ENCODE measurements at places on chromosomes 5 and 9.

DNA sequence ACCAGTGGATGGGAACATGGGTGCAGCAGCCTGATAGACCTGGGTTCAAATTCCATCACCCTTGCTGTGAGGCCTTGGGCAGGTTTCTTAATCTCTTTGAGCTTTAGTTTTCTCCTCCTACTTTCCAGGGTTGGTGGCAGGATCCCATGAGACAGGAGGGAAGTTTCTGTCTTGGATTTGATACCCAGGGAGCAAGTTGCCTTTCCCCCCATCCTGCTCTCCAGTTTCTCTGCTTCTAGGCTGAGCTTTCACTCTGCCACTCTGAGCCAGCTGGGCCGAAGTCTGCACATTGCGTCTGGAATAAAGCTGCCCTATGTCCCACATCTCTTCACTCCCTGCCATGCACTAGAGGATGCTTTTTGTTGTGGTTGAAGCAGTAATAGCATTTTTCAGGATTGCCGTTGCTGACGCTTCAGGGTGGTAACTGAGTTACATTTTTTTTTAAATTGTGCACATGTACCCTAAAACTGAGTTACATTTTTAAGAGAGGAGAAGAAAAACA, 40.5 kb upstream of the ANGPTL2 start:
- DNase-seq = no peak

DNA sequence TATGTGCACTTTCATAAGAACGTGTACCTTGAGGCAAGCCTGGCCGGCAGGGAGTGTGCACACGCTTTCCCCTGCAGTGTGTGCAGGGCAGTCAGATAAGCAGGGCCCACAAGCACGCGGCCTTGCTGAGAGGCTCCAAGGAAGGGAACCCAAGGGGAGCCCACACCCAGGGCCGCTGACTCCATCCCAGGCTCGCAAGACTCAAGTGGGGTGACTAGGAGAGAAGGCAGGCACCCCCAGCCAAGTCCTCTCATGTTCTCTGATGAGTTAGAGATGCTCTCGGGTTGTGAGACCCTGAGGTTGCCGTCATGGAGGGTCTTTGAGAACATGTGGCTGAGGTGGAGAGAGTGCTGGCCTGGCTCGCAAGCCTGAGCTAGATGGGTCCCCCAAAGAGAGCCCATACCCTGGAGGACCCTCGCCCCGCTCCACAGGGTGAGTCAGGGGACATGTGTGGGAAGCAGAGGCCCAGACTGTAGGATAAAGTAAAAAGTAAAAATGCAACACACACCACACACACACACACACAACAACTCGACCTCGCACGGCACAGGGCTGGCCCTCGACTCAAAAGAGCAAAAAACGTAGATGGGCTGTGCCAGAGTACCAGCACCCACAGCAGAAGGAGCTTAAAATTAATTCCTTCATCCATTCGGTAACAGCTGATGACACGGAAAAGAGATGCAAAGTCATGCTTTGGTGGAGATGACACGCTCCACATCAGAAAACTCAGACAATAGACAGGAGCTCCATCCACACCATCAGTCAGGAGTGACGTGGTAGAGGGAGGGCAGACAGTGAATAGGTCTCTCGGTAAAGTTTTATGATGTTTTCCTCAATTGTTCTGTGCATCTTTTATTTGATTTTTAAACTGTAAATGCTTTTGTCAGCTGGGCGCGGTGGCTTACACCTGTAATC, 54.8 kb upstream of the NKD2 start:
- no peak for DNase-seq

DNA sequence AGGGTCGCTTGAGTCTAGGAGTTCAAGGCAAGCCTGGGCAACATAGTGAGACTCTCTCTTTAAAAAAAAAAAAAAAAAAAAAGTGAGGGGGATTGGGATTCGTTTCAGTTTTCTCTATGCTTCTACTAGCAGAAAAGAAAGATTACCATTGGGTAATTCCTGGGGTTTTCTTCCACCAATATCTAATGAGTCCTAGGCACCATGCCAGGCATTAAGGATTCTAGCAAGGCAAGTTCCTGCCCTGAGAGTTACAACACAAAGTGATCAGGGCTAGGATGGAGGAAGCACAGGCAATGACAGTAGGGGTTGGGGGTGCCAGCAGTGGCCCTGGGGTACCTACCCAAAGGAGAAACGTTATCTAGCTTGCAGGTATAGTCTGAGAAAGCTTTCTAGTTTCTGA, 90.8 kb downstream of the PCDH1 start:
- DNase-seq = no peak

- no peak for DNase-seq
These were observed 248.1 kb upstream of the NREP start for GRCh38 chr5:112004867-112005622.

DNA sequence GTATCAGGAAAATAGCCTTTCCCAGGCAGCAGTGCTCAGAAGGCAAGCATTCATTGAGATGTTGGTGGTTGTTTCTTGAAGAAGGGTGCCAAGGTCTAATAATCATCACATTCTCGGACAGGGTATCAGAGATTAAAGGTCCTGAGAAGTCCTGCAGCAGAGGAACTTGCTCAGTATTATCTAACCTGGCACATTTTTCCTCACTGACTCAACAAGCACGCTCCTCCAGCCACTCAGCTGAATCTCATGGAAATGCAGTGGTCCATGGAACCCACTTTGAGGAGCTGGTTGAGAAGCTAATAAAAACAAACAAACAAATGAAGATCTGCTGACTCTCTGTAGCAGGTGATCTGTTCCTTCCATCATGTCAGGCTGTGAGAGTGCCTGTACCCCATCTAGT, 35.3 kb upstream of the ICE1 start:
- DNase-seq = no peak

GRCh38 chr9:4741365-4742089, 525 bp upstream of the AK3 start:
- no peak for DNase-seq

DNA sequence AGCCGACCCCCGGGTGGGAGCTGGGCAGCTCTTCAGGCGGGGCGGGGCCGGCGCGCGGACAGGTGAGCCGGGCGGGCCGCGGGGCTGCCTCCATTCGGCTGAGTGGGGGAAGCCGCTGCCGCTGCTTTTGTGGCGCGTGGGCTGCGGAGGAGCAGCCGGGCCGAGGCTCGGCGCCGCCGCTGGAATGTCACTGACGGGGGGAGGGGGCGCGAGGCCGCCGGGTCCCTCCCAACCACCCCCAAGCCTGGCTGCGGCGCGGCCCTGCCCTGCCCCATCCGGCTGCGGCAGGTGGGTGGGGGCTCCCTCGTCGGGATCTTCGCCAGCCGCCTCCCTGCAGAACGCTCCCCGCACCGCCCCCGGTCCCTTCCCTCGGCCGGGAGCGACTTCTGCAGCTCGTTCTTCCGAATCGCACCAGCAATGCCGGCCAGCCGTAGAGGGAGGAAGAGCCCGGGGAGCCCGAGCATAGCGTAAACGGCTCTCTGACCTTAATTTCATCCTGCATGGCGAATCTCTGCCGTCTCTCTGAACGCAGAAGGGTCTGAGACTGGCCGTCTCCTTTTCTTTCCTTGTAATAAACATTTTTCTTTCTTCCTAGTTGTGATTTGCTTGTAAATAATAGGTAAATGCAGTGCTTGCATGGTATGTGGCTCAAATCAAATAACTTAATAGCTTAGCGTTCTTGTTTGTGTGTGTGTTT, 505 bp downstream of the SPTAN1 start:
- DNase-seq = peak; percentile 39

GRCh38 chr5:69414885-69415583, at the start of gene MARVELD2:
Gene MARVELD2 (plus strand): TSS chr5:69415116. CDS start chr5:69419386, 4,270 bp downstream.
- DNase-seq = peak; percentile 46

DNA sequence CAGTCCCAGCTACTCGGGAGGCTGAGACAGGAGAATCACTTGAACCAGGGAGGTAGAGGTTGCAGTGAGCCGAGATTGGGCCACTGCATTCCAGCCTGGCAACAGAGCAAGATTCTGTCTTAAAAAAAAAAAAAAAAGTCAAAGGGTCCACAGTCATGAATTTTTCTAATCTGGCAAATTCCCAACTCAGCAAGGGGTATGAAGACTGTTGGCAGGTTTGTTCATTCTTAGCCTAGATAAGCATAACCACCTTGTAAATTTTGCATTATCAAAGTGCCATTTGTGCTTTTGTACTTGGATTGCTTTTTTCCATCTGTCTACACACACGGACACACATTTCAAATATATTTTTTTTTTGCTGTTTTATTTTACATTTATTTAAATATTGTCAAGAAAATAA, 299.8 kb upstream of the NUDT12 start:
- DNase-seq = no peak

- DNase-seq = no peak
These were observed 815 bp downstream of the ANXA6 start for GRCh38 chr5:151156507-151157420.

DNA sequence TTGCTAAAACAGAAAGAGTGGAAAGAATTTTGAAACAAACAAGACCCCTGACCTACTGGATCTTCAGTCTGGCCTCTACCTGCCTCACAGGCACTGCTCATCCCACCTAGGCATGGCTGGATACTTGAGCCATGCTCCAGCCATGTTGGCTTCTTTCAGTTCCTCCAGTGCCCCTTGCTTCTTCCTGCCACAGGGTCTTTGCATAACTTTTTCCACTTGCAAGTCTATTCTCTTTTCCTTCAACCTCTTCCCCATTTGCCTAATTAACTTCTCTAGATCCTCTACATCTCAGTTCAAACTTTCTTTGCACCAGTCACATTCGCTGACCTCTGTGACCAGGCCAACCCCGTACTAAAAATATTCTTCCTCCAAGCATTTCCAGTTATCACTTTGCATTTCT, 50.4 kb downstream of the STARD4 start:
- DNase-seq = no peak

DNA sequence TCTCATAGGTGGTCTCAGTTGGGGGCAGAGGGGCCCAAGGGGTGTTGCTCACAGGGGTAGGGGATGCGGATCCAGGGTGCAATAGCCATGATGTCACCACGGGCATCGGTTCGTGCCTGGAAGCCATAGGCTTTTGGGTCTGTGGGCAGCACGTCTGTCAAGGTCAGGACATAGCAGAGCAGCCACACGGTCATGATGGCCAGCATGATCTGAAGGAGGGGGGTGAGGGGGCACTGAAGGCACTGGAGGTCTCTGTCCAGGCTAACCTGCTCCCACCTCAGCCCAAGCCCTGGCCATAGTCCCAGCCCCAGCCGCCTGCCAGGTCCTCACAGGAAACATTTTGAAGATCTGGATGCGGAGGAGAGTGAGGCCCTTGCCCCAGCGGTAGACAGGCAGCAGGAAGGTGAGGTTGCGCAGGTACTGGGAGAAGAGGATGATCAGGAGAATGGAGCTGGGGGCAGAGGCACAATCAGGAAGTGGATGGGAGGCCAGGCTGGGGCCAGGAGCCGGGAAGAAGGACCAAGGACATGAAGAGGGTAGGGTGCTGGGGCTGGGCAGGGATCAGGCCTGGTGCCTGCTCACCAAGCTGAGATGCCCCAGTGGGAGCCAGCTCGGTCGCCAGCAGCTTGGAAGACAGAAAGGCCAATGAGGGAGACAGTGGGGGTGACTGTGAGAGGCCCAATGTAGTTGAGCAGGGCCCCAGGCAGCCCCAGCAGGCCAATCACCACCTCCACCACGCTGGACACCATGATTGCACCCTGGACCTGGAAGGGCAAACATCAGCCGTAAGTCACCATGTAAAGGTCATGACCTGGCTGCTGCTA, 3.3 kb downstream of the SLC23A1 start:
- no peak for DNase-seq

GRCh38 chr9:134932606-134933005, 14.9 kb upstream of the FCN1 start:
- no peak for DNase-seq

All from NT2/D1 (cell line).